ENCODE measurements at places on chromosomes 4 and X. TPM values are rescaled to one million over a fixed set of nuclear protein-coding genes. Genes with fewer than 3 reads are reported as not detected.

The IQSEC2 gene
- 11.4 TPM for total RNA-seq

The KLF8 gene
- 7.2 TPM for total RNA-seq

The RHOXF2B gene
- not detected for total RNA-seq

The PRAF2 gene
- 8.1 TPM for total RNA-seq

The PPP2R2C gene
- total RNA-seq = 1.1 TPM

The L1CAM gene
- 38.7 TPM for total RNA-seq

The SLC4A4 gene
- 63.1 TPM for total RNA-seq

The HNRNPH2 gene
- 60.8 TPM for total RNA-seq

The ACE2 gene
- 16.9 TPM for total RNA-seq

The EGFL6 gene
- total RNA-seq = 20.2 TPM

The SOX3 gene
- not detected for total RNA-seq

The WDFY3 gene
- total RNA-seq = 220 TPM

The PTTG2 gene
- 0.82 TPM for total RNA-seq

The C1GALT1C1 gene
- total RNA-seq = 17.7 TPM

The TRIM61 gene
- 1.2 TPM for total RNA-seq

The PLA2G12A gene
- total RNA-seq = 39.5 TPM

The SH3BGRL gene
- total RNA-seq = 97.3 TPM

The RRH gene
- total RNA-seq = 0.18 TPM

All from metanephros (tissue), 2 donors.